ENCODE measurements at places on chromosomes 2 and 18.

DNA sequence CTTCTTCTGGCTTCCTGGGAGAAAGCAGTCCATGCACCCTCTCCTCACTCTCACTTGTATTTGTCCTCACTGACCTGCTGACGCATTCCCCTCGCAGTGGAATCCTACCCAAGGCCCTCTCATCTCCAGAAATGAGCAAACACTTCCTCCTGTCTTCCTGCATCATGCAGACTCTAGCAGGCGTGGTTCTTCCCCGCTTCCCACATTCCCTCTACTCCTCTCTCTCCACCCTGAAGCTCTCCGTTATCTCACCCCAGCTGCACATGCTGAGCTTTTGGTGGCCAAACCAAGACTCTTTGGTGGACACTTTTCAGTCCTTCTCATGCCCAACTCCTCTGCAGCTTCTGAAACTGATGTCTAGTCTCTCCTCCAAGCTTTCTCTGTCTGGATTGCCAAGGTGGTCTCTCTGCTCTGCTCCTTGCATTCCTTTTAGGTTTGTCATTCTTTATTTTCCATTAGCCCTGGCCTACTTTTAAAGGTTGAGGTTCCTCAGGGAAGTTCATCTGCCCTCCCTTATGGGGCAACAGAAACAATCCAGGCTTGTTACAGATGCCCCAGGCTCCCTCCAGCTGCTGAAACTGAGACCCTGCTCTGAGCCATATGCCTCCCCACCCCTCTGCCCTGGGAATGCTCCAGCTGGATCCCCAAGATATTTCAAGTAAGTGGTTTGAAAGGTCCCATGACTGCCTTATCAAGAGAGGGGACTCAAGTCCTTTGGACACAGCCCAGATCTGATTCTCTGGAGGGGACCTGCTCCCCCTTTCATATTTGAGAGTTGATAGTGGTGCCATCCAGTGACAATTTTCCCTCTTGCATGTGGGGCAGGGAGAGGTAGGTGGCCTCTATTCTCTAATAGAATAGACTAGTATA is 835 bp upstream of the IL18RAP start:
- H3K36me3 ChIP-seq, result no peaks in the 10 kb centered on the region
- H3K4me1 ChIP-seq, result peaks cover 47% of the 10 kb centered on the region
- H3K27ac ChIP-seq, result no peak overlapping the region
- no peak overlapping the region for H3K4me3 ChIP-seq

DNA sequence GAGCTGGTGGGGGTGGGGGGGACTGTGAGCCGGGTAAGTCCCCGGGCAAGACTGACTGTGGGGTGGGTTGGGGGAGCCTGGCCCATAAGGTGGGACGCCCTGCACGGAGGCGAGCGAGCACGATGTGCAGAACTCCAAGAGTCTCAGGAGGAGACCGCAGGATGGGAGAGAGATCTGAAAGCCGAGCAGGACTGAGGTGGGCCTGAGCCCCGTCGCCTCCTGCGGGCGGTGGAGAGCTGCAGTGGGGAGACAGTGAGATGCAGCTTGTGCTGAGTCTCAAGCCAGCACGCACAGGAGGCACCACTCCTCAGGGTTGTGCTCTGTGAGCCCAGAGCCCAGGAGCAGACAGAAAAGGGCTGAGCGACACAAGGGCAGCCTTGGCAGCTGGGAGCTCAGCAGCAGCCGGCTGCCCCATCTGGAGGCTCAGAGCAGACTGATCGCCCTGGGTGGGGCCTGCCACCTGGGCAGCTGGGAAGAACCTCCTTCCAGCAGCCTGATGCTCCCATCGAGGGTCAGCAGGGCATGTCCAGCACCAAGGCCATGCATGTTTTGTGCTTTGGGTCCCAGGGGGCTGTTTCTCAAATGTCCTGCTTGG is 15.9 kb downstream of the ARHGEF4 start:
- H3K27me3 ChIP-seq, result peaks cover 9% of the 10 kb centered on the region
- H3K27ac ChIP-seq, result no peak overlapping the region
- H3K4me1 ChIP-seq, result peaks cover 12% of the 10 kb centered on the region
- no peak for DNase-seq

- H3K36me3 ChIP-seq, result no peaks in the 10 kb centered on the region
- DNase-seq, result no peak
- H3K4me3 ChIP-seq, result no peak overlapping the region
- H3K4me1 ChIP-seq, result peaks cover 3% of the 10 kb centered on the region
- H3K27ac ChIP-seq, result no peak overlapping the region
- H3K27me3 ChIP-seq, result peaks cover 11% of the 10 kb centered on the region
Measured at GRCh38 chr2:158045362-158045761, 56.3 kb upstream of the UPP2 start.

- no peaks in the 10 kb centered on the region for H3K27me3 ChIP-seq
- no peak for DNase-seq
- H3K27ac ChIP-seq, result no peak overlapping the region
- no peaks in the 10 kb centered on the region for H3K36me3 ChIP-seq
- no peaks in the 10 kb centered on the region for H3K4me1 ChIP-seq
- no peak overlapping the region for H3K4me3 ChIP-seq
Measured at GRCh38 chr2:13901526-13901925, 731.0 kb upstream of the LRATD1 start.

GRCh38 chr2:161124201-161124600 is 36.0 kb upstream of the TANK start:
- H3K27me3 ChIP-seq, result no peaks in the 10 kb centered on the region
- no peaks in the 10 kb centered on the region for H3K36me3 ChIP-seq
- no peak overlapping the region for H3K4me3 ChIP-seq
- no peak for DNase-seq
- no peak overlapping the region for H3K27ac ChIP-seq
